Smooth muscle cell of the brain vasculature (primary cell): ENCODE measurements at places on chromosomes 1 and 21.

GRCh38 chr1:2788506-2789163, 12.9 kb downstream of the TTC34 start:
- no peak for DNase-seq

GRCh38 chr1:227607336-227607898, 44.1 kb downstream of the ZNF678 start:
- no peak for DNase-seq

- DNase-seq, result no peak
These were observed 88.8 kb upstream of the TTC34 start for GRCh38 chr1:2890221-2890850.

DNA sequence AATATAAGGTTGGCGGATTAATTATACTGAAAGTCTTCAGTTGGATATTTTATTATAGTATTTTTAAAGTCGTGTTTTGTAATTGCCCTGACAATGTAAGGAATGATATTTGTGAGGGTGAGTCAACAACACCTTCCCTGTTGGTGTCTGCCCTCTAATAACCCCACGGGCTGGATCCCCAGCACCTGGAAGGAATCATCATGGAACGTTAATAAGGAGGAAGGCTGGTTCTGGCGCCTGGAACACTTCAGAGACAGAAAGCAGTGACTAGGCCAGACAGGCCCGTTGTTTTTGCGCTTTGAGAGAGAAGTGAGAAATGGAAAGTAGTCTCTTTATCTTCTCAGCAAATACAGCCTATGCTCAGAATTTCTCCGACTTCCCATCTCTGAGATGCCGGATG, 31.6 kb downstream of the TEX35 start:
- DNase-seq, result no peak

- no peak for DNase-seq
These were observed 27.0 kb downstream of the C2CD2 start for GRCh38 chr21:41926807-41927171.

GRCh38 chr1:104195395-104195794, 445.7 kb downstream of the AMY1C start:
- DNase-seq, result no peak

- DNase-seq, result no peak
These were observed at the start of gene EVA1C for GRCh38 chr21:32412162-32413014. EVA1C (plus strand) TSS chr21:32412706; CDS start chr21:32412854, 148 bp downstream.

DNA sequence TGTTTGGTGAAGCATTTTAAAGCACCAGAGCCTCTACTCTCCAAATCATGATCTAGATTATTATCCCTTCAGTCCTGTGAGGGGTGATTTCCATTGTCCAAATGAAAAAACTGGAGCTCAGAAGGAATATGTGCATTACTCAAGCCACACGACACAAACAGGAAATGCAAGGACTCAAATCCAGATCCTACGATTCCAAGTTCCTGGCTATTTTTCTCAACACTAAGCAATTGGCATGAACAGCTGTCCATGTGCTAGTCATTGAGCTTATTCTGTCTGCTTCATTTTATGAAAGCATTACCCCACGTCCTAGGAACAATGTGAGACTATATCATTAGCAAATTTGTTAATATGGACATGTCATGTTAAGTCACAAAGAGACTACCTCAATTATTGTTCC, 273.1 kb upstream of the LYPLAL1 start:
- DNase-seq, result no peak

DNA sequence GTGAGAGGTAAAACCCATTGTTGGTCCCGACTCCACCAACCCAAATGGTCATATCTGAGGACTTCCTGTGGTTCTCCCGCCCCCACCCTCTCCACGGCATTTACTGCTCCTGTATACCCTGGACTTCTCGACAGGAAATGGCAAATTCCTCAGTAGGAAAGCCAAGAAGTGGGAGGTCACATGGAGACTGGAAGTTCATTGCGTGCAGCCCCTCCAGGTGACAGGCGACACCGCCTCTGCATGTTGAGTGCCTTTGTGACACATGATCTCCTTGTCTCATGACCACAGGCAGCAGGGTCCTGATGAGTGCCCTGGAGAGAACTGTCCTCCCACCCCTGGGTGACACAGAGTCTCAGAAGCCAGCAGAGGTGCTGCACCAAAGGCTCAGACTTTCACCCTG, 24.2 kb downstream of the ERG start:
- DNase-seq, result no peak

DNA sequence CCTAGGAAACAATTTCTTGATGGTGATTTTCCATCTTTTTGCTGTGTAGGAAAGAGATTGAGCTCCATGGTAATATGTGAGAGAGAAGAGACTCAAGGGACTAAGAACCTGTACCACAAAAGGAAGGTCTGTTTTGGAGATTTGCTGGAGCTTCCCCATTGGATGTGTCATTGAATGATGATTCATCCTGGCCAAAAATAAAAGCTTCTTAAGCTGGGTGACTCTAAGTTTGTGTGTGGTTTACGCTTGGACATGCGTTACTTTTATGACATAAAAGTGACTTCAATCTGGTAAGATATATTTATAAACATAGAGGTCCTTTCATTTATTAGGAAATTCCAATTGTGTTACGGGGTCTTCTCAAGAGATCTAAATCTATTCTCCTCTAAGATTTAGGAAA, 17.4 kb upstream of the IL19 start:
- DNase-seq, result no peak

DNA sequence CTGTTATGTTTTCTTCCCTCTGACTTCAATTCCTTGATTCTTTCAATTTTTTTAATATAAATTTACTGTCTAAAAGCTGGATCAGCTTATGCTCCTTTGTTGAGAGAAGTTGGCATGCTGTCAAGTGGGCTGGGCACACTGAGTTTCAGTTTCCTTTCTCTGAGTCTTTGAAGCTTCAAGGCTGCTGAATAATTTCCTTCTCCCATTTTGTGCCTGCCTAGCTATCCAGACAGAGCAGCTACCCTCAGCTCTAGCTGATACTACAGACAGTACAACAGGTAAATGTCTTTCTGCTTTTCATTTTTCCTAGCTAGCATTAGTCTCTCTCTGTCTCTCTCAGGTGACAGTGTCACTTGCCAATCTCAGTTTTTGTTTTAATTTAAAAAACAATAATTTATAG, at the start of gene IFI44:
IFI44 (plus strand) TSS at position 204 of the 400 bp plus-strand sequence. CDS start 365 bp downstream, outside the sequence.
- DNase-seq, result peak; percentile 85

GRCh38 chr21:37251294-37251634, 15.9 kb downstream of the VPS26C start:
- DNase-seq, result no peak

DNA sequence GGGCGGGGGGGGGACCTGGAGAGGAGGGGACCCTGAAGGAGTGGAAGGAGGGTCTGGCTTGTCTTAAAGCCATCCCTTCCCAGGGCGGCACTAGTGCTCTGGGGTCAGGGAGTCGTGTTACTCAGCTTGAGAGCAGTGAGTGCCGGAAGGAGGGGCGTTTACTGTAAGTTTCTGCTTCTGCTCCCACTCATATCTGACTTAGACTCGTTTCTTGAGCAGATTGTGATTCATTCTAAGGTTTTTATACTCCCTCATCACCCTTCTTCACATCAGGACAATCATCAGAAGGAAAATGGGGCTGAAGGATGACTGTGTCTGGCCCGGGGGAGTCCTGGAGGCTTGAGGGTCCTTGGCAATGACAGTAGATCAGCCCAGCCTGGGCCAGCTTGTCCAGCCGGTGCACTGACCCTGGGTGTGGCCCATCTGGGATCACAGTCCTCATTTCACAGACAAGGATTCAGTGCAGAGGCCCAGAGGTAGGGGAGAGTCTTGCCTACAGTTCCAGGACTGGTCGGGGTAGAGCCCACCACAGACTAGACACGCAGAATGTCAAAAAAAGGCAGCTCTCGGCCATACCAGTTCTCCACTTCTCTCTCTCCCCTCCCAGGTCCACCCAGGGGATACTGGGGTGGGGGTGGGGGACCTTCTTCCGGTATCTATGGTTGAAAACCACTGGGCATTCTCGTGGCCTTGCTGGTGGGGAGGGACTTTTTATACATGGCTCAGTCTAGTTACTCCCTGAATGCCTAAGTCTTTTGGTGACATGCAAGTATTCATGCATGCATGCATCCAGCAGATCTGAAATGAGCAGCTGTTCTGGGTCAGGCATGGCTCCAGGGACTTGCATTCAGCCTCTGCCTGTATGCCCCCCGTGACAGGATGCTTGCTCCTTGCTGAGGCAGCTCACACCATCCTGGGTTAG, 5.1 kb downstream of the TNFRSF8 start:
- DNase-seq, result no peak

GRCh38 chr1:1004780-1005697, 5.1 kb upstream of the HES4 start:
- no peak for DNase-seq

DNA sequence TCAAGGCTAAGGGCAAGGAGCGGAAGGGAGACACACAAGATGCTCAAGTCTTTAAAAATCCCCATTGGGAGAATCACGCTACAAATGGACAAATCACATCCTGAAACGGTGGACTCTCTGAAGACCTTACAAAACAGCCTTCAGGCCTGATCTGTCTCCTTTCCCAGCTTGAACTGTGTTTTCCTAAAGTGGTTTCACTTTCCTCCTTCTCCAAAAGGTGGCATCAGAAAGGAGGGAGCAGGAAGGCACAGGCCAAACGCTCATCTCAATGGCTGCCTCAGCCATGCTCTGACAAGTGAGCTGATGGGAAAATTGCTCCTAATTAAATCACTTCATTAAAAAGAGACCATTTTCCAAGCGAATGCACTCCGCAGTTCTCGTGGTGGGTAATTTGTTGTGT, 47.7 kb downstream of the UTP25 start:
- peak; percentile 95 for DNase-seq

DNA sequence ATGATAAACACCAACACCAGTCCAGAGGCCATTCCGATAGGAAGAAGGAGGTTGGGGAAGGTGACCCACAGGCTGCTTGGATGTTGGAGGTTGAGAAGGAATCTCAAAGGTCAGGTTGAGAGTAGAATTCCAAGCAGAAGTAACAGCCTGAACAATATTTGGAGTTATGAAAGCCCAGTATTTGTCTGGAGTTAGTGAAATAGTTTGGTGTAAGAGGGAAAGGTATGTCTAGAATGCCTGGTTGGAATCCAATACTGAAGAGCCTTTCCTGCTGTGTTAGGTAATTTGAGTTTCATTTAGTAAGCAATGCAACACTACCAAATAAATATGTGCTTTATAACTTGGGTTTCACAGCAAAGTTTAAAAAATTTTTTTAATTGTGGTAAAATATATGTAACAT, 70.5 kb upstream of the MCOLN3 start:
- DNase-seq, result no peak

- no peak for DNase-seq
These were observed 671 bp downstream of the KIF26B start for GRCh38 chr1:245155272-245156040.

DNA sequence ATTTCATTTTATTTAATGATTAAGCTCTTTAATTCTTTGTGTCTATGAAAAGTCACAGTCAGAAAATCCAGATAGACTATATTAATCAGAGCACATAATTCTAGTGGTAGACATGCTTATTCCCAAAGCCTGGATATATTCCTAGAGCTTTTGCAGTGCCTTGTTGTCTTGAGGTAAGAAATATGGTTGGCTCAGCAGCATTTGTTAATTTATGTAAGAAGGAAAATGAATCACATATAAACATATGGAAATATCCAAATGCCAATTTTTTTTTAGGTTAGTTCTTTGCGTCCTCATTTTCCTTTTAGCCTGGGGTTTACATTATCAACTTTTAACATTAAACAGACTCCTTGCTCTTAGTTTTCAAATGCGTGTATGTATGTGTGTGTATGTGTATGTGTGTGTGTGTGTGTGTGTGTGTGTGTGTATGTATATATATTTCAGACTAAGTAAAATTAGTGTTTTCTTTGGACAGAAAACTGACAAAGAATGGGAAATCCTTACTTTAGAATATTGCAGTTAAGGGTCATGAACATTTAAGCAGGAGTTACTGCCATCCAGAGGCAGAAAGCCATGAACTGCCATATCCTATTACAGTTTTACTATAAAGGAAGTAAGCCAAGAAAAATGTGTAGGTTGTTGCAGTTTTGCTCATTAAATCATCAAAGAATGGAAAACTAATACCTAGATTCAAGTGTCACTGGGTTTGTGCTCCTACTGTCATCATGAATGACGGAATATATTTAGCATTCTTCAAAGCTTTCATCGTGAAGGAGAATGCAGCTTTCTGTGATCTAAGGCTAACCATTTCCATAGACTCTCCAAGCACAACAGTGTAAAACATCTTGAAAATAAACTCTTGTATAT, 477.1 kb upstream of the NR5A2 start:
- peak; percentile 12 for DNase-seq

DNA sequence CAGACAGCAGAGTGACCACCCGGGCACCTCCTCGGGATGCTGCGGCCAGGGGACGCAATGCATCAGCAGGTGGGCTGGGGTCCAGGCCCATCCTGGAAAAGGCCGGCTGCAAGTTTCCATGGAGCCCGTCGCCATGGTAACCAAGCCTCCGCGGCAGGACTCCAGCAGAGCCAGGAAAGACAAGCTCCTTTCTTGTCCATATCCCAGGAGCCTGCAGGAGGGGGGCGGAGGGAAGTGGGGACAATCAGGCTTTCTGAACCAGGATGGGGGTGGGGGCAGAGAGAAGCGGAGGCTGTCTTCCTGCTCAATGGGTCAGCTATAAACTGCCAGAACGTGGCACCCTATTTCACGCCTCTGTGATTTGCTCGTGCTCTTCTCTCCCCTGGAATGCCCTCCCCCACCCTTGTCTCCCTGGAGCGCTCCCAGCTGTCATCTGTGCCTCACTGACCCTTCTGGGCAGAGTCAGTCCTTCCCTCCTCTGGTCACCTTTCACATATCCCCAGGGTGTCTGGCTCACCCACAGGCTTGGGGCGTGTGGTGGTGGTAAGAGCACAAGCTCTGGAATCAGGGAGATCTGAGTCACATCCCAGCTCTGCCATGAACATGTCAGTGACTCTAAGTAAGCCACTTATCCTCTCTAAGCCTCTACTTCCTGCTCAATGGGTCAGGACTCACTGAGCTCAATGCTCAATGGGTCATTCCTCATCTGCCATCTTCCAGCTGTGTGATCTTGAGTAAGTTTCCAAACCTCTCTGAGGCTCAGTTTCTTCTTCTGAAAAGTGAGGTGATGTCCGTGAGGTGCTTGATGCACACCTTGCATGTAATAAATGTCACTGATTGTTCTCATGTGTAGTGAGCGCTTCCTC, 58.9 kb upstream of the LAPTM5 start:
- DNase-seq, result no peak

DNA sequence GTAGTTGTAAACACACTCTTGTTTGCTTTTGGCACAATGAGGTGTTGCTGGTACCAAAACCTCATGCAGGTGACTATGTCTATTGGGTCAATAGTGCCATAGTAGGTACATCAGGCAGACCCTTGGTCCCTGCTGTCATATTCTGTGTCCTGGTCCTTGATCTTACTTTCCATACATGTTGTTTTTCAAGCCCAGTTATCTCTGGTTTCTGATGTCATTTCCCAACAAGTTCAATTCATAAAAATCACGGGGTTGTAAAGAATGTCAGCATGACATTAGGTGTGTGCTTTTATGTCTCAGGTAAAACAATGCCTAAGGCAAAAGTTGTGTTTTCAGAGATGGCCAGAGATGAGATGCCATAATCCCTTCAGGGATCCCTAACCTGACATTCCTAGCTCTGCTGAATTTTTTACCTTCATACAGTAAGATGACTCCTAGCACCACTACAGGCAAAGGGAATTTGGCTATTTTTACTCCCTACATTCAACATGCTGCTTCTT, 390.3 kb upstream of the PKN2 start:
- no peak for DNase-seq
